ENCODE measurements at places on chromosomes 12 and 14.

DNA sequence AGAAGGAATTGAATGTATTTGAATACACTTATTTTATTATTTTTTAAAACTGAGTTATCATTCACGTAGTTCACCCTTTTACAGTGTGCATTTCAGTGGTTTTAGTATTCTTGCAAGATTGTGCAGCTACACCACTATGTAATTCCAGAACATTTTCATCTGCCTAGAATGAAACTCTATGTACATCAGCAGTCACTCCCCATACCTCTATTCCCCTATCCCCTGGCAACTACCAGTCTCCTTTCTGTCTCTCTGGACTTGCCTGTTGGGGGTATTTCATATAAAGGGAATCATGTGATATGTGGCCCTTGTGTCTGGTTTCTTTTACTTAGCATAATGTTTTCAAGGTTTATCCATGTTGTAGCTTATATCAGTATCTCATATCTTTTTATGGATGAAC is 96.8 kb downstream of the BORCS5 start:
- no peak for DNase-seq

DNA sequence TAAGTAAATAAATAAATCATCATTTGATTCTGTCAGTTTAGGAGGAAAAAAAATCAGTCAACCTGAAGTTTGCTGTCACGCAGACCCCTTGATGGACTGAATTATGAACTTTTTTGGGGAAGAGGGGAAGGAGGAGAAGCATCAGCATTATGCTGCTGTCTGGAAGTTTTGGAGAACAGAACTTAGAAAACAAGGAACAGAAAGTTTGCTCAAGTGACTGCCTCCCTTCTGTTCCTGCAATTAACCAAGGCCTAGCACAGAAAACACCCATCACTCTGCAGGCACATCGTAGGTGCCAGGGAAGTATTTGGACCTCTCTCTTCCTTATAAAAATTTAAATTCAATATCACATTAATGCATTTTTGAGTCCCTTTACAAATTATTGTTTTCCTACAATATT is 283.8 kb downstream of the VRK1 start:
- peak; percentile 32 for DNase-seq

GRCh38 chr12:126355346-126355745 is 1290.1 kb downstream of the AACS start:
- DNase-seq, result peak; percentile 20

DNA sequence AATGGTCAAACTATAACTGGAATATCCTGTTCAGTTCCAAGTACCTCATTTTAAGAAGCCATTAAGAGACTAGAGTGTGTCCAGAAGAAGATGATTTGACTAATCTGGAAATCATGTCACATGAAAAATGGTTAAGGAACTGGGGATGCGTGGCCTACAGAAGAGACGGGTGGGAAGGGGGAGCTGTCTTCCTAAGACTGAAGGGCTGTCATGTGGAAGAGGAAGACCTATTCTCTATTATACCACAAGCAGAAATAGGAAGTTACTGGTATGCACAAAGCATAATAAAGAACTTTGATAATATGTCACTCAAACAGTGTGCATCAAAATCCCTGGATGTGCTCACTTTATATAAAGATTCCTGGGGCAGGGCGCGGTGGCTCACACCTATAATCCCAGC is 50.3 kb downstream of the HECTD4 start:
- no peak for DNase-seq

DNA sequence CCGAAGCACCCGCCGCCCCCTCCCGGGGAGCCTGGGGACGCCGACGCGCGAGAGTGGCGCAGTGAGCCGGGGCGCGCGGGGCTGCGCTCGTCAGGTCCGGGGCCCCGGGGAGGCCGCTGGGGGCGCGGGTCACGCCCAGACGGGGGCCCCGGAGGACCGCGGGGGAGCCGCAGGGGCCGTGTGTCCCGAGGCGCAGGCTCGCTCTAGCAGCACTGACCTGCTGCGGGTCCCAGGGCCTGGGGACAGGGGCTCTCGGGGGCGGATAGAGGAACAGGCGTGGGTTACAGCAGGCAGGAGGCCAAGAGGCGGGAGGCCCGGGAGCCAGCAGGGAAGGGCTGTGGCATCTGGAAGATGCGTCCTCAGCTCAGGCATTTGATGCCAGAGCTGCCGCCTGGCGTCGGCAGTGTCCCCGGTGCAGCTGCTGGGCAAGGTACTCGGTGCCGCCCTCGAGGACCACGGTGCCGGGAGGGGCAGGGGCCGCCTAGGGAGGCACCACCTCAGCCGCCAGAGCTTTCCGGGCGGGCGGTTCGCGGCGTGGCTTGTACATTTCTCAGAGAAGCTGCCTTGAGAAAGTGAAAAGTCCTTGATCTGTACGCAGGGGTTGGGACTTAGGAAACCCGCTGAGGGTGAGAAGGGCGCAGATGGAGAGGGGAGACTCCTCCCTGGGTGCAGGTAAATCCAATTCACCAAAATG is 1.2 kb downstream of the WNT5B start:
- peak; percentile 62 for DNase-seq

DNA sequence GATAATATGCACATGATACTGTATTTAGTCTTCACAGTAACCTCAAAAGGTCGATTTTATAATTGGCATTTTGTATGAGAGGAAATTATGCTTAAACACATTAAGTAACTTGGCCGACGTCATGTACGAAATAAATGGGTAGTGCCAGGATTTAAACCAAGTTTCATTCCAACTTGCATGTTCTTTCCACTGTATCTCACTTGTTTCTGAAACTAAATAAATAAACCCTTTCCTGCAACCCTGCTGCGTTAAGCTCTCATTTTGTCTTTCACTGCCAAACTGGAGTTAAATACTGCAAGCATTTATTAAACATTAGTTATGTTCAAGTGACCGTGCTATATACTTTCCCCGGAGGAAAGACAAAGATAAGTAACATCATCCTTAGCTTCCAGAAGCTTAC is 293.9 kb upstream of the PRKD1 start:
- DNase-seq, result no peak

Data from Ammon's horn (tissue), 1 donor.